Motor neuron (in vitro differentiated cells): ENCODE measurements at places on chromosomes 1 and 21.

GRCh38 chr1:18515120-18515667, 34.5 kb downstream of the KLHDC7A start:
- ATAC-seq, result no peak

GRCh38 chr1:155531624-155532023, 31.0 kb downstream of the ASH1L start:
- no peak for ATAC-seq

- no peak for ATAC-seq
These were observed 73.6 kb upstream of the TLR5 start for GRCh38 chr1:223216531-223217205.

- ATAC-seq, result no peak
These were observed 21.2 kb downstream of the PDIK1L start for GRCh38 chr1:26132834-26133167.

DNA sequence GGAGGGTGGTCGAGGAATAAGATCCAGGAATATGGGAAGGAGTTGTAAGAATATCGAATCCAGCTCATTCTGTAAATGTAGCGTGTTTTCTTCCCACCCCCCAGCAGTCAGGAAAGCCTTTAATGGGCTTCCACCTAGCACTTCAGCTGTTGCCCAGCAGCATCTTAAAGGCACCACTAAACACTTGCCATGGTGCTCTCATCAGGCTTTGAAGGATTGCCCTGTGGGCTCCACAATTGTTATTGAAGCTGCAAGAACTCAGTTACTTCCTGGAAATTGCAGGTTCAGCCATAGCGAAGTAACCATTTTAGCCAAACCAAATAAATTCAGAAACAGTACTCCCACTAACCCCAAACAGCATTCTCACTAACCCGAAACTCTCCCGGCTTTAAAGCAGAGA, 511.2 kb downstream of the PLPP3 start:
- no peak for ATAC-seq

DNA sequence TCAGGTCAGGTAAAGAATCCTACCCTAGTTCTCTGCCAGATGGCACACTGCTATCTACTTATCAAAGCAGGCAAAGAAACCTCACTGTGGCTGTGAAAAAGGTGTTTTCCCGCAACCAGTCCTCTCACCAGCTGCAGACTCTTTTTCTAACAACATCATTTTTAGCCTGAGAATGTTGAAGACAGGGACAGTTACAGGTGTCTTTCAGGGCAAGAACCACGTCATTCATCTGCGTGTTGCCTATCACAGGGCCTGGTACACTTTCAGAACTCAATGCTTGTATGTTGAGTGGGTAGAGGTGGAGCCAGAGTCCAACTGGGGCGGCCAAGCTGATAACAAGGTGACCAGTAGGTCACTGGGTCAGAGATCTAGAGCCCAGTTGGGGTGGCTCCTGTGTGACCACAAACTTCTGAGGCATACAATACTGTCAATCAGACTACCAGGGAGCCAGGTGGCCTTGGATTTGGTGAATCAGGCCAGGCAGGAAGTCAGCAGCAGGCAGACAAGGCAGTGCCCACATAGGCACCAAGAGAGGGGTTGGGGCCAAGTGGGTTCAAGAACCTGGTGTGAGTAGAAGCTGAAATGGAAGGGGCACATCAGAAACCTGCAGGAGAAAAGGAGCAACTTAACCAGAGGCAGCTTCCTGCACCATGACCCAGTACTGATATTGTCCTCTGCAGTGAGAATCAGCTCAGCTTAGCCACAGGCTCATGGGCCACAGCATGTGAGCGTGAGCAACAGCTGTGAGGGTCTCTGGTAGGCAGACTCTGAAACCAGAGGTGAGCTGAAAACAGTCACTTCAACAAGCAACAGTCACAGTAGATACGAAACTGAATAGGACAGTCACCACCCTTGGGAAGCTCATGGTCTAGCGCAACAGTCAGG, 123.6 kb downstream of the DTL start:
- ATAC-seq, result no peak

DNA sequence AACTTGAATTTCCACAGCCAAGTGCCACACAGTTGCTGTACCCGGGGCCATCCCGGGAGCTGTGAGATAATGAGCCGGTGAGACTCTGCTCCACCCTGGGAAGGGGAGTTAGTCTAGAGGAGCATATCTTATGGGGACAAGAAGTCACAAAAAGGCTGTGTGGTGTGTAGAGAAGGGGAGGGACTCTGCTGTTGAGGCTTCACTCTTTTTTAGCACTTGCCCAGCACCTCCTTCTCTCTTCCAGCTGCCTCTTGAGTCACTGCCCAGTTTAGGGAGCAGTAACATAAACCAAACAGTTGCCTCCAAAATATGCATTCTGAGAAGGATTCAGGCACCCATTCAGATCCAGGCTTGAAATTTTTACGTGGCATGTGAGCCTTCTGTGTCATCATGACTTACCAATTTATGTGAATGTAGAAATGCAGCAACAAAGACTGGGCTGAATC, 744 bp upstream of the WDR26 start:
- peak; percentile 5 for ATAC-seq

- ATAC-seq, result no peak
These were observed 453.4 kb downstream of the DPYD start for GRCh38 chr1:97467445-97467844.

DNA sequence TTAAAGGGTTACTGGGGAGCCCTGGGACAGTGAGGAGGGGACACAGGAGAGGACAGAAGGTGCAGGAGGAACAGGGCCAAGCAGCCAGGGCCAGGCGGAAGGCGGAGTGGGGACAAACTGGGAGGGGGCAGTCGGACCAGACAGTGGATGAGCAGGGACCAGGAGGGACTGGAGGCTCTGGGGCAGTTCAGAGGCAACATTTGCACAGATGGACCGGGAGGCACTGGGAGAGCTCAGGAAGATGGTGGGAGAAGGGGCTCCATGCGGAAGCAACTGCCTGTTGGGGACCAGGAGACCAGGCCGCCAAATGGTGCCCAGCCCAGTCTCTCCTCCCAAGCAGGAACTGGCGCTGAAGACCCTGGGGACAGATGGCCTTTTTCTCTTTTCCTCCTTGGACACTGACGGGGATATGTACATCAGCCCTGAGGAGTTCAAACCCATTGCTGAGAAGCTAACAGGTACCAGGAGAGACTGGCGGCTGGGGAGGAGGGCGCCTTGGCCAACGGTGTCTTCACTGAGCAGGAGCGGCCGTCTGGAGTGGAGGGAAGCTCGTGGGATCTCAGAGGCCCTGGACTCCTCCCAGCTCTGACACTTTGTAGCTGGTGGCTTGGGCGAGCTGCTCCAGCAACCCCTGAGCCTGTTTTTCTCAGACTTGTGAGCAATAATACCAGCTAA, 847 bp downstream of the SELENON start:
- ATAC-seq, result no peak

- ATAC-seq, result peak; percentile 91
These were observed 10.7 kb downstream of the FMOD start for GRCh38 chr1:203340112-203340790.
